NCI-H748 treated with DMSO at 0.1 percent for 48 hours (cell line): ENCODE measurements at places on chromosomes 13 and 19.

- DNase-seq = no peak
These were observed 199.3 kb downstream of the RFC3 start for GRCh38 chr13:34017231-34017630.

DNA sequence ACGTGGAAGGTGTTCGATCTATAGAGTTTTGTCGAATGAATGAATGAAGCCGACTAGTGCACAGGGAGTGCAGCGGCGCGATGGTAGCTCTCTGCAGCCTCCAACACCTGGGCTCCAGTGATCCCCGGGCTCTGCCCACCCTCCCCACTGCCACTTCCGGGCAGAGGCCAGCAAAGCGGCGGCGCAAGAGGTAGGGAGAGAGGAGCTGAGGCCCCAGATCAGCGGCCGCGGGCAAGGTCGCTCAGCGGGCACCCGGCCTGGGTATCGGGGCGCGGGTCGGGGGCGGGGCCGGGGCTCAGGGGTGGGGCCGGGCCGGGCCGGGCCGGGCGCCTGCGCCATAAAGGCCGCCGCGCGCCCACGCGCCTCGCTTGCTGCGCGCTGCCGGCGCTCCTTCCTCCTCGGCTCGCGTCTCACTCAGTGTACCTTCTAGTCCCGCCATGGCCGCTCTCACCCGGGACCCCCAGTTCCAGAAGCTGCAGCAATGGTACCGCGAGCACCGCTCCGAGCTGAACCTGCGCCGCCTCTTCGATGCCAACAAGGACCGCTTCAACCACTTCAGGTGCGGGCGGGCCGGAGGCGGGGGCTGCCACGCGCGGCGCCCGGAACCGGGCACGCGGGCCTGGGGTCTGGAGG is at the start of gene GPI:
TSS of gene GPI (plus strand) at position 367 of the 633 bp plus-strand sequence. CDS start at position 438, 71 bp downstream.
- DNase-seq = peak; percentile 59

GRCh38 chr19:12647490-12648071 is 19.0 kb downstream of the MAN2B1 start:
- peak; percentile 2 for DNase-seq

DNA sequence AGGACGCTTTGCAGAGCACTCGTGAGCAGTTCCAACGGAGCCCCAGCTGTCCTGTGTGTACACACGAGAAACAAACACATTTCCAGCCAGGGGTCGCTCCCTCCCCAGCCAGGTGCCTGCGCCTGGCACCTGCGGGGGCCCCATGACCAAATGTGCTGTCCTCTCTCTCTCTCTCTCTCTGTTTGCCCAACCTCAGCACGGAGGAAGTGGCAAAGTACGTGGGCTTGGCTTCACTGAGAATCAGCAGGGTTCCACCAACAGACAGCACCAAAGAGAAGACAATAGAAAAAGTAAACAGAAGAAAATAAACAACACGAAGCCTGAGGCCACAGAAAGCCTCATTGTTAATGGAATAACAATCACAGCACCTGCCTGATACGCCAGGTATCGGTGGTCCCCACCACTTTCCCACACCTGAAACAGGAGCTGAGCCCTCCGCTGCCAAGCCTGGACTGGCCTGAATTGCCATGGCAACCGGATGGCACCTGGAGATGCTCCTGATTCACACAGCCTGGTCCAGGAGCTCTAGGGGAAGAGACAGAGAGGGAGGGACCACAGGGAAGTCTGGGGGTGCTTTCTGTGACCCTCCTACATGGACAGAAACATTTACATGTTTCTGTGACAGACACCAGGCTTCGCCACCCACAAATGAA is 103.9 kb upstream of the CACNA1A start:
- peak; percentile 99 for DNase-seq

- no peak for DNase-seq
These were observed 233.1 kb downstream of the POU4F1 start for GRCh38 chr13:78370231-78370630.

DNA sequence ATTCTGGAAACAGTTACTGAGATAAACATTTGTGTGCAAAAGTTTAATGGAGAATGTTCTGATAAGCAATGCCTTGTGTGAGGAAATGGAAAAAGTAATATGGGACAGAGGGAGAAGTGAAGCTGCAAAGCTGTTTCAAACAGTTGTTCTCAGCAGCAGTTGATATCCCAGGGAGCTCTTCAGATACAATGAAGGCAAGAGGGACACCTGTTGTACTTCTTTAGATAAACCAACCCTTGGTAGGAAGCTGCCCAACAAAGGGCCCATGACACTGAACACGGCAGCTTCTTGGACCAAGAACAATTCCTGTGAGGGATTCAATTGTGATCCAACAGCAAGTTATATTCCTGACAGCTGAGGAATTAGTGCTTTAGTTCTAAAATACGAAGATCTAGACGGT is 894.3 kb upstream of the PCDH20 start:
- DNase-seq = no peak

DNA sequence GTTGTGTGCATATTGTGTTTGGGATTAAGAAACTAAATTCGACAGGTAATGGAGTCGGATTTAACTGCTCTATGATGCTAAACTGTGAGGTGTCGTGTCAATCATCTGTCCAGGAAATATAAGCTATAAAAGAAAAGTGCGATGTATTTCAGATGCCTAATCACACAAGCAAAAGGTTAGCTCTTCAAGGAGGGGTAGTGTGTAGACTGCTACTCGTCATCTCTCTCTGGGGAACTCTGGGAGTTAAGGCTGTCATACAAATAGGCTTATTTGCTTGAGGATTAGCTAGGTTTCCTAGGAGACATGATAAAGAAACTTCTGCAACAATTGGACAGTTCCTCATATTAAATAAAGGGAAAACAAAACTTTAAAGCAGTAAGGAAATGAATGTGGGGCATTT is 462.1 kb downstream of the OLFM4 start:
- DNase-seq = no peak

GRCh38 chr19:49421039-49421877 is 2.0 kb downstream of the PTH2 start:
- DNase-seq = peak; percentile 96
